ENCODE measurements at places on chromosomes 16 and 17. TPM values are rescaled to one million over a fixed set of nuclear protein-coding genes. Genes with fewer than 3 reads are reported as not detected.

The PLK1 gene
- total RNA-seq, result 21.9 TPM

The OR4D1 gene
- not detected for total RNA-seq

The FAM234A gene
- 67.4 TPM for total RNA-seq

The CCL23 gene
- total RNA-seq, result 0.76 TPM

The KREMEN2 gene
- not detected for total RNA-seq

The NOS2 gene
- total RNA-seq, result not detected

The ALKBH5 gene
- 61.0 TPM for total RNA-seq

The UTS2R gene
- not detected for total RNA-seq

The CYGB gene
- total RNA-seq, result 4.4 TPM

The CES1 gene
- total RNA-seq, result 0.16 TPM

The C16orf54 gene
- not detected for total RNA-seq

The KRTAP3-2 gene
- not detected for total RNA-seq

The SOCS7 gene
- 3.2 TPM for total RNA-seq

The C16orf96 gene
- total RNA-seq, result not detected

The NACA2 gene
- not detected for total RNA-seq

The MCRIP1 gene
- 122 TPM for total RNA-seq

The METRNL gene
- total RNA-seq, result 82.5 TPM

The SLC5A10 gene
- under 0.01 TPM for total RNA-seq

The CIBAR2 gene
- not detected for total RNA-seq

The CLDN6 gene
- 0.25 TPM for total RNA-seq

The NOD2 gene
- 0.16 TPM for total RNA-seq

The KRTAP3-1 gene
- total RNA-seq, result not detected

The SLC6A2 gene
- total RNA-seq, result 0.38 TPM

The ATP2A1 gene
- total RNA-seq, result 0.16 TPM

The PRR11 gene
- total RNA-seq, result 12.6 TPM

The SOST gene
- not detected for total RNA-seq

The SDR42E1 gene
- total RNA-seq, result 4.4 TPM

The DERL2 gene
- total RNA-seq, result 13.9 TPM

The SLFN13 gene
- total RNA-seq, result 6.2 TPM

The MPO gene
- total RNA-seq, result under 0.01 TPM

The VMO1 gene
- not detected for total RNA-seq

Data from bladder microvascular endothelial cell (primary cell).